ENCODE measurements at places on chromosomes 2 and 18.

- no peak for DNase-seq
Measured at GRCh38 chr2:63651356-63651755, 62.6 kb downstream of the MDH1 start.

GRCh38 chr2:100707016-100707947 lies 112.7 kb upstream of the NPAS2 start:
- no peak for DNase-seq

DNA sequence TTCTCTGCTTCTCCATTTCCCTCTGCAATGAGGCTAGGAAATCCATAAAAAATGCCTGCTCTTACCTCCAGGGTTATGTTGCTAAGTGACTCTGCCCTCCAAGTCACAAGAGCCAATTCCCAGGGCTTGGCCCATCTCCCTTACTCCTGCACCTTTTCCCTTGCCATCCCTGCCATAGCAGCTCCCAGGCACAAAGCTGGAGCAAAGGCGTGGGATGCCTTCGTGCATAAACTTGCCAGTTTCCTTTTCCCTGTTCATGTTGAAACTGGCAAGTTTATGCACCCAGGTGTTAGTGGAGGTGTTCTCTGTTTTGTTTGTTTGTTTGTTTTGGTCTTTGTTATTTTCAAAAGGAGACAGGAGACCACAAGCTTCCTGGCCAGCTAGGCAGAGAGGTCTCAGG lies 195.1 kb downstream of the ACKR3 start:
- no peak for DNase-seq

- no peak for DNase-seq
Measured at GRCh38 chr18:25147877-25148488, 204.0 kb downstream of the ZNF521 start.

DNA sequence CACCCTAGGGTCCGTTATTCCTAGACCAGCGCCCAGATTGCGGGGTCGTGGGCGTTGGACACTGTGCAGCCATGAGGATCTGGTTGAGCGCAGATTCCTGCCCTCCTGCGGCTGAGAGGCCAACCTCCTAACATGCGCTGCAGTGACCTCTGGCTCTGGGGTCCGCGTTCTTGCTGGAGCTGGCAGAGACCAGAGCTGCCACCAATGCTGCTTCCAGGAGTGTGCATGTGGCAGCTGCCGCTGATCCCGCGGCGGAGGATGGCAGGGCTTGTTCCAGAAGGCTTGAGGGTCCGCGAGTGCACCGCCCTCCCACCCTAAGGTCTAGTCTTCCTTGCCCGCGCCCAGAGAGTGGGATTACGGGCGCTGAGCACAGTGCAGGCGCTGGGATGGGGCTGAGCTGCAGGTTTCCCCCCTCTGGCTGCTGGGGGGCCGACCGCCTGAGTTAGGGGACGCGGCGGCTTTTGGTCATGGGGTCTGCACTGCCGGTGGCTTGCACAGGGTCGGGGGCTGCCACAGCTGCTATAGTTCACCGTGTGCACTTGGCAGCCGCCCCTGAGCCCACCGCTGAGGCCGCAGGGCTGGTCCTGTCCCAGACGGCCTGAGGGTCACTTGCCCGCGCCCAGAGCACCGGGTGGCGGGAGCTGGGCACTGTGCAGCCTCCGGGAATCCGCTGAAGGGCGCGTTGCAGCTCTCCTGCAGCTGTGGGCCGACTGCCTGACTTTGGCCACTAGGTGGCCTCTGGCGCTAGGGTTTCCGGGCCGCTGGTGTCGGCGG lies 145.9 kb downstream of the CCDC74A start:
- peak; percentile 74 for DNase-seq

- no peak for DNase-seq
Measured at GRCh38 chr18:32360682-32361345, 109.9 kb downstream of the GAREM1 start.

- DNase-seq = no peak
Measured at GRCh38 chr2:133908171-133908570, 339.9 kb upstream of the NCKAP5 start.

DNA sequence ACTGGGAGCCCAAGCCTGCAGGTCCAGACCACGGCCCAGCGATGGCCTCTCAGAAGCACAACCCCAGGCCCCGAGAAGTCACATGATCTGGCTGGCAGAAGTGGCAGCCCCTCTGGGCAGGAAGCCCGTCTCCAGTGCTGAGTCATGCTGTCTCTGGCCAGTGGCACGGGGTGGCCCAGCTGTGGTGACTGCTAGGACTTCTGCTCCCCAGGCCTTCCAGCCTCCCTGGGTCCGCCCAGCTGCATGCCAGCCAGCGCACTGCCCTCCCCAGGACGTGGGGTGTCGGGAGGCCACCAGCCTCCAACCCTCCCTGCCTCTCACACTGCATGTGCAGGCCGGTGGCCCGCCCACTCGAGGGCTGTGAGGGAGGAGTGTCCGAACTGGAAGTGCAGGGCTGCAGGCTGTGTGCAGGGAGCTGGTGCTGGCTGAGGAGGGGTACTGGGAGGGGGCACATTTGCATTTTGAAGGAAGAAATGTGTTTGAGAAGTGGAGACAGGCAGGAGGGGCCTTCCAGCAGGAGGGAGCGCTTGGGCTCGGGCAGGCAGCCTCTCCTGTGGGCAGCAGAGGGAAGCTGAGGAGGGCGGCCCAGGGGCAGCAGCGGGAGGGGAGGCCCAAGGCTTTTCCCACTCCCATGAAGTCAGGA lies 17.0 kb upstream of the HPCAL1 start:
- no peak for DNase-seq

DNA sequence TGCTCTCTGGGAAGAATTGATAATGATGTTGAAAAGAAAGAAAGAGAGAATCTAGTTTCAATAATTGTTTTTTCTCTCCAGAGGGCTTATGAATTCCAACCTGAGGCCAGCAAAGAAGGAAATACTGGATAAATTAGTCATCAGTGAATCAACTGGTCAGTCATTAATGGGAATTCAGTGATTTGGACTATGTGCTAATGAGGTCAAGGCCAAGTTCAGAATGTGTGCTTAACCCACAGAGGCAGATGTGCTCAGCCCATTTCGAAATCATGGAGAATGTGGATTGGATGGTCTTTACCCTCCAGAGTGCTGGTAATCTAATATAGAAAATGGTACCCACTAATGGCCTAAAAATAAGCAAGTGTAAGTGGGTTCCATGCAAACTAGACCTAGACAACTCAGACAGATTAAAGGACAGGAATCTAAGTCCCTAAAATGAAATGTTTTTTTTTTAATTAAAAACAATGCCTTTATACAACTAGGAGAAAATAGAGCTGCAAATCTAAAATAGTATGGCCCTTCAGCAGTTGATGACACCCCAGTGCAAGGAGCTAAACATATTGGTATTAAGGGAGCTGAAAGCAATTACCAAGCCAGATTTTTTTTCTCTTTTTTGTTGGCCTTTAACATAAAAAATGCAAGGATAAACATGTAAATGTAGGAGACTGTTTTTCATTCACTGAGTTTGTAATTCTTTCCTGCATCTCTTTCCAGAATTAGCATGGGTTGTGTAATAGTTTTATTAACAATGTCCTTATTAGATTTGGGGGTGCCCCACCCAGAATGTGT lies 296.9 kb downstream of the SATB2 start:
- DNase-seq = no peak

DNA sequence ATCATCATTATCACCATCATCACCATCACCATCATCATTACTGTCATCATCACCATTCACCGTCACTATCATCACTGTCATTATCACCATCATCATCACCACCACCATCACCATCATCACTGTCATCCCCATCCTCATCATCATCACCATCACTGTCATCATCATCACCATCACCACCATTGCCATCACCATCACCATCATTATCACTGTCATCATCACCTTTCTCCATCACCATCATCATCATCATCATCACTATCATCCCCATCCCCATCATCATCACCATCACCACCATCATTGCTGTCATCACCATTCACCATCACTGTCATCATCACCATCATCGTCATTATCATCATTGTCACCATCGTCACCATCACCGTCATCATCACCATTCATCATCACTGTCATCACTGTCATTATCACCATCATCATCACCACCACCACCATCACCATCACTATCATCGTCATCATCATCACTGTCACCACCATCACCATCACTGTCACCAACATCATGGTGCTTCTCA lies 9.8 kb downstream of the HPCAL1 start:
- no peak for DNase-seq

GRCh38 chr18:13139885-13140450 lies 78.6 kb upstream of the LDLRAD4 start:
- DNase-seq = no peak

- DNase-seq = no peak
Measured at GRCh38 chr2:191870744-191871143, 23.9 kb upstream of the CAVIN2 start.

GRCh38 chr2:149470046-149470445 lies 117.5 kb downstream of the MMADHC start:
- no peak for DNase-seq

- DNase-seq = no peak
Measured at GRCh38 chr2:181070119-181070835, 89.9 kb downstream of the UBE2E3 start.

- DNase-seq = no peak
Measured at GRCh38 chr2:237092920-237093781, 7.5 kb downstream of the COPS8 start.

GRCh38 chr18:77557046-77557587 lies 307.5 kb downstream of the GALR1 start:
- no peak for DNase-seq

DNA sequence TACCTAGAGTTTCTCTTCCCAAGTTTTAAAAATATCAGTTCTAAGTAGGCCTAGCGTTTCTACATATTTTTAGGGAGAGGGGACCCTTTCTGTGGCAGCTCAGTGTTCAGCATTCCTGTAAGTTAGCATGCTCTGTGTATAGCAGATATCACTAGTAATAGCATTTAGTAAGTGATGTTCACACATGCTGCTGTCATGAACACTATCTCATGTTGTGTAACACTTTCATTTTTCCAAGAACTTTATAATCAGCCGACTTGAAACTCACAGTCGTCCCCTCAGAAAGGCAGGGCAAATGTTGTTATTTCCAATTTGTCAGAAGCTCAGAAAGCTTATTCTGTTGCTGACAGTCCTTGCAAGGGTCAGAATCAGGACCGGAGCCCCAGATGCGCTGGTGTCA lies 267.7 kb downstream of the ALPK2 start:
- DNase-seq = no peak

- DNase-seq = no peak
Measured at GRCh38 chr2:8394569-8395359, 287.1 kb upstream of the ID2 start.

- peak; percentile 29 for DNase-seq
Measured at GRCh38 chr2:160224060-160224459, 24.0 kb upstream of the ITGB6 start.

DNA sequence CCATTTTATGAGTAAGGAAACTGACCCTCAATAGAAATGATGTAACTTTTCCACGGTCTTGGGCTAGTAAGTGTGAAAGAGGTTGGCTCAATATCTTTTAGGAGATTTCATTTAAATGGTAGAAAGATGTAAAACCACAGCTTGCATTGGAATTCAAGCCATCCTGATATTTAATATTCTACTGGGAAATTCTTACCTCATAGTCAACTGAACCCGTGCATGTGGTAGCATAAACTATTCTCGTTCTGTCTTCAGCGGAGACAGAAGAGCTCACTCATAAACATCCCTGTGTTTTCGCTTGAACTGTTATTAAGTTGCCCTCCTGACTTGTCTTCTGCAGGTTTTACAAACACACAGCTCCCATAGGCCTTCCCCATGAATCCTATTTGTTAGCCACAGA lies 8.5 kb upstream of the SPATS2L start:
- no peak for DNase-seq

DNA sequence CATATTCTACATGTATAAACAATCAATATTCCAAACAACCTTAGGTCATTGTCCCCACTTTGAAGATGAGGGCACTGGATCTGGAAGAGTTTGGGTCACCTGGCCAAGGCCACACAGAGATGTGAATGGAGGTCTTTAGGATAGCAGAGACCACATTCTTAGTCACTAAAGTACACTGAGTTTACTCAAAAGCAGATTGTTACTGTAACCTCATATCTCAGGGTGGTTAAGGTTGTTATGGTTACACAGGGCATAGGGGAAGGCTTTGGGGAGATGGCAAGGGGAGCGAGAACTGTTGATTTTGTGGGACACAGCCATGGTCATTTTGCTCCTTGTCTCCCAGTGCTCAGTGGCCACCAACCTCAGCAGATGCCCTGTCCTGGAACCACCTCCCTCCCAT lies 109.4 kb downstream of the GATA6 start:
- DNase-seq = no peak

DNA sequence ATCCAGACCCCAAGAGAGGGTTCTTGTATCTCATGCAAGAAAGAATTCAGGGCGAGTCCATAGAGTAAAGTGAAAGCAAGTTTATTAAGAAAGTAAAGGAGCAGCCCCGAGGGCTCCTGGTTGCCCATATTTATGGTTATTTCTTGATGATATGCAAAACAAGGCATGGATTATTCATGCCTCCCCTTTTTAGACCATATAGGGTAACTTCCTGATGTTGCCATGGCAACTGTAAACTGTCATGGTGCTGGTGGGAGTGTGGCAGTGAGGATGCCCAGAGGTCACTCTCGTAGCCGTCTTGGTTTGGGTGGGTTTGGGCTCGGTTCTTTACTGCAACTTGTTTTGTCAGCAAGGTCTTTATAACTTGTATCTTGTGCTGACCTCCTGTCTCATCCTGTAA lies 750.2 kb upstream of the FANCL start:
- DNase-seq = no peak

DNA sequence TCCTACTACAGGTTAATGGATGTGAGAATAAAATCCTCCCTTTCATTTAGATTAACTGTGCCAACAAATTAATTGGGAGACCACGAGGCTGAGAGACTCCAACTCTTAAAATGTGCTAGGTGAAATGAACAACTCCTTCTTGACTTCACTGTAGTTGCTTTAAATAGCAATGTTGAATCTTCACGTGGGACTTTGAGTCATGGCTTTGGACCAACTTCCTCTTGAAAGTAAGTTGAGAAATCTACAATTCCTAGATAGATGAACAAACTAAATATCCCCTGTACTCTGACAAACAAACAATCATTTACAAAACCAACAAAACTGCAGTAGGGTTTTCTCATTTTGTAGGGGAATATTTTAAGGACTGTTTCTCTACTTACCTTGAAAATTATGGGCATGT lies 291.9 kb upstream of the SPRED2 start:
- no peak for DNase-seq

GRCh38 chr2:111169268-111169667 lies 48.6 kb downstream of the BCL2L11 start:
- no peak for DNase-seq

DNA sequence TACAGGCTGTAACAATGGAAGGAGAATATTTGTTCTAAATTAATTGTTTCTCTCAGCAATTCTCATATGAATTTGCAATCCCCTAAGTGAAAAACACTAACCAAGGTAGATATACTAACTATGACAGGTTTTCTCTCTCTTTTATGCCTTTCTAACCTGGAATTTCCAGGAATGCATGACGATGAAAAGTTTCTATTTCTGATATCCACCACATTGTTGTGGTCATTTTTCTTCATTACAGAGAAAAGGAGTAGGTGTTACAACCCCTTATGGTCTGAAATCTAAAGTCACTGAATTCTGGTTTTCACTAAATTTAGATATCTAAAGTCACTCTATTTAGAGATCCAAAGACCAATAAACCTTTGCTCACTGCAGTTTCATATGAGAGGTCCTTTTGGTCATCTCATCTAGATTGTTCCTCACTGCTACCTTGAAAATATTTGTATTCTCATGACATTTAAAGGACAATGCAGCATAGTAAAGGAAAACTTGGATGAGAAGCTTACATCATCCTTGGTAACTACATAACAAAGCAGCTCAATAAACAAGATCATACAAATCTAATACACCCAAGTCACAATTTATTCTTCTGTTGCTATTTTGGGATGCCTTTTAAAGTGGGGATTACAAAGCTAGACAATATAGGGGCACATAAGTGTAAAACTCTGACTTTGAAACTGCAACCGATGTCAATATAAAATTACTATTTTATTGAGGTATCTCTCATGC lies 85.8 kb downstream of the TCF4 start:
- DNase-seq = no peak
